ENCODE measurements at places on chromosomes 5 and 9.

DNA sequence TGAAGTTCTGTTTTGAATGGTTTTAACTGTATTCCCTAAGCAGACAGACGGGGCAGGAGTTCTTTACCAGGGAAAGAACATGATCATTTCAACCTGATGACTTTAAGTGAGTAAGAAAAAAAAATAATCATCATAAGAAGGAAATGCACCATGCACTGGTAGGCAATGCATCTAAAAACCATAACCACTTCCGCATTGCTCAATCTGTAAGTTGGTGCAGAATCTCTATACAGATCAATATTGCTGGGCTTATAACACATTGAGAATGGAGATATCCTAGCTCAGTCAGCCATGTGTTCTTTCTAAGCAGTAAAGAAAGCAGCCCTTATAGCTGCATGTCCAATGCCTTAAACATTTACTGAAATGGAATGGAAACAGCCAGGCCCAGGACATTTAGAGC, 407.1 kb upstream of the DMAC1 start:
- DNase-seq: no peak

DNA sequence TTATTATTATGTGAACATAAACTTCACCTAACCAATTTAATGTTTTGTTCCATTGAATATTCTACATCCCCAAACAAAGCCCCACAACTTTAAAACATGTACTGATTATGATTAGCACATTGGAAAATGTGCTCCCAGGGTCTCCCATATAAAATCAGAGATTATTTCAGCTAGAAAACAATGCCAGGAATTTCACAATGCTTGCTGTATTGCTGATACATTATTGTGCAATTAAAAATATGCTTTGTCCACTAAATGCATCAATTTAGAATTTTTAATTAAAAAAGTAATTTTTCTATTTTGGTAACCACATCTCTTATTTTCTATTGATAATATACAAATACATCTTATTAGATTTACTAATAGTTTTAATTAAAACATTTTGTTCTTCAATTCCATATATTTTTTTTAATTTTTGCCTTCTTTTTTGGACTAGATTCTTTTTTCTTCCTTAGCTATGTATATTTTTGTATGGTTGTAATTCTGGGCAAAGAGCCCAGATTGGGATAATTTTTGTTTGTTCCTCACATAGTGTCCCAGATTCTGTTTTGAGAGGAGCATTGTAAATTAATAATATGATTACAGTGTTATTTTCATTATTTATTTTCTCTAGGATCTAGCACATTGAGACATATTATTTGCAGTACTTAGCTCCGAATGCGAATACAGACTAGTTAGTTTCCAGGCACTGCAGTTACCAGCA, 241.5 kb upstream of the CDH18 start:
- no peak for DNase-seq

GRCh38 chr5:1110307-1111240, 1.3 kb downstream of the SLC12A7 start:
- DNase-seq: no peak

GRCh38 chr5:135991429-135991828, 36.6 kb upstream of the LECT2 start:
- DNase-seq: no peak

- no peak for DNase-seq
Observed at GRCh38 chr9:2676466-2676865, 40.8 kb upstream of the KCNV2 start.

- no peak for DNase-seq
Observed at GRCh38 chr9:69895185-69895584, 74.6 kb downstream of the CFAP95 start.

DNA sequence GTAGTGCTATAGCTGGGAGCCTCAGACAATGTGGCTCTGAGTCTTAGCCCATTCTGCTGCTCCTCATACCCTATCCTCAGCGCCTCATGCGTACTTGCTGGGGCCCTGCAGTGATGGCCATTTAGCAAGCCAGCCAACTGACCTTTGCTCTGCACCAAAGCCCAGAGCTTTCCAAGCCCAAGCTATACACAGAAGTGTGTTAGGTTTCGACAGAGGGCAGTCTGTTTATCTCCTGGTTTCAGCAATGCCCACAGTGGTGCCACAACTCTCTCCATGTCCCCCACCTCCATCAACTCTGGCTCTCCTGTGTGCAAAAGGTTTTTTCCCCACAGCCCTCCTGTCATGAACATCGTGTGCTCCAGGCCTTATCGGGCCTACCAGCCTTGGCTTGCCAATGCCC, 16.9 kb downstream of the GNG10 start:
- no peak for DNase-seq

DNA sequence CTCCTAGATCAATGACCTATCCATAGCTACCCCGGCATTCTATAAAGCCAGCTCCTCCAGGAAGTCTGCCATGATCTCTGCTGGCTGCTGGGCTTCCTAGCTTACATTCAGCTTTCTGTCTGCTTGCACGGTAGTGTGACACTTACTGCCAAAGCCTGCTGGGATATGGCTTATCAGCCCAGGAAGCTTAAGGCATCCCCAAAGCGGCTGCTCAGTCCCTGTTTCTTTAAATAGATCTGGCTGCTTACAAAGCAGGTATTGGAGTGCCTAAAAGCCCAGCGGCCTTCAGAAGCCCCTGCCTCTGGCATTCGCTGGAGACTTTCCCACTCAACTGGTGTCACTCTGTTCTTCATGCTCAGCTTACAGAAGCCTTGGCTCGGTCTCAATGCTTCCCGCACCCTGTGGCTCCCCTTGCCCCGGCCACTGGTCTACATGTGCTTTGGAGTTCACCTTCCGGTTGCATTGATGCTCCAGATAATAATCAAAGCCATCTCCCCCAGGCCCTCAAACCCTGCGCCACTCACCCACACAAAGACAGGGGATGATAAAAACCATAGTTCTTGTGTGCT, 31.3 kb upstream of the STRBP start:
- no peak for DNase-seq

GRCh38 chr5:40594811-40595210, 84.9 kb upstream of the PTGER4 start:
- no peak for DNase-seq

DNA sequence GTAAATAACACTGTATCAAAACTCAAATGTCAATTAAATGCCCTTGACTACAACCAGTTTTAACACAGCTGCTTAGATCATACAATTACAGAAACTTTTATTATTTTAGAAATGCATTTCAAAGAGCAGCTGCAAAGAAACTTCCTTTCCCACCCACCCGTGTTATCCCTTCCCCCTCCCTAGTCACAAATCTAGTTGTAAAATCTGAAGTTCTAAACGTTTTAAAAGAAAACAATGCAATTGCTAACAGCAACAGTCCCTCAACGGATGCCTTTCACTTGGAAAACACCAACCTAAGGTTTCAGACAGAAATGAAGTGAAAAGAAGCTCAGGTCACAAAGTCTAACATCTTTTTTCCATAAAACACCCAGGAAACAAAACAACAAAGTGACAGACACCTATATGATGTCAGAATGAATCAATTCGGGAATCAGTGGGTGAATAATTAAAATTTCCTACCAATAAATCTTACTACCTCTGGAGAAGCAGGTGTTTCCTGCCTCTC, 100.3 kb downstream of the FBXW11 start:
- DNase-seq: no peak
